ENCODE measurements at places on chromosomes 5 and 9.

- no peak for DNase-seq
Measured at GRCh38 chr5:2272039-2272438, 389.3 kb upstream of the IRX4 start.

DNA sequence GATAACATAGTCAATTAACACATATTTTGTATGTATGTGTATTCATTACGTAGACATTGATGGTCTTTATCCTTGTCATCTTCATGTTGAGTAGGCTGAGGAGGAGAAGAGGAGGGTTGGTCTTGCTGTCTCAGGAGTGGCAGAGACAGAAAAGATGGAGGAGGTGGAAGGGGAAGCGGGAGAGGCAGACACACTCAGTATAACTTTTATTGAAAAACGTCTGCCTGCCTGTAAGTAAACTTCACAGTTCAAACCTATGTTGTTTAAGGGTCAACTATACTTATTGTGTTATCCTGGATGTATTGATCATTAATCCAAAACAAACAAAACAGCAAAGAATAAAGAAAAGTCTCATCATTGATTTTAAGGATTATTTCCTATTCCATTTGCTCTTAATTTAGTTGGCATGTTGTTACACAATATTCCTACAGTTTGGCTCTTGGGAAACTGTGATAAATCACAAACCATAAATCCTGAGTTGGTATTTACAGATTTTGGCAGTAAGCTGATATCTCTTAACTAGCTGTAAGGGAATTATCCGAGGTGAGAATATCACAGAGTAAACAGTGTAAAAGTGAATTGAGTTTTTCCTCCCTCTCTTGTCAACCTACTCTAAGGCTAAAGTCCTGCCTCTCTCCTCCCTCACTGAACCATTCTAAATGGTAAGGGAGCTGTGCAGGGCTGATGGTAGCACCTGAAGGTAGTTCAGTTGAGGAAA lies 487.2 kb downstream of the SPATA31D1 start:
- DNase-seq = no peak

- DNase-seq = no peak
Measured at GRCh38 chr9:130630506-130631330, 33.7 kb upstream of the PRDM12 start.

GRCh38 chr9:28774433-28775235 lies 1201.4 kb upstream of the C9orf72 start:
- no peak for DNase-seq
